PC-9 (cell line): ENCODE measurements at places on chromosomes 4 and X.

- DNase-seq: no peak
Observed at GRCh38 chrX:70172221-70172620, 5.1 kb upstream of the DGAT2L6 start.

GRCh38 chr4:140078366-140078765 lies 75.6 kb downstream of the MAML3 start:
- no peak for DNase-seq

- no peak for DNase-seq
Observed at GRCh38 chrX:131741103-131741581, 197.3 kb downstream of the OR13H1 start.

DNA sequence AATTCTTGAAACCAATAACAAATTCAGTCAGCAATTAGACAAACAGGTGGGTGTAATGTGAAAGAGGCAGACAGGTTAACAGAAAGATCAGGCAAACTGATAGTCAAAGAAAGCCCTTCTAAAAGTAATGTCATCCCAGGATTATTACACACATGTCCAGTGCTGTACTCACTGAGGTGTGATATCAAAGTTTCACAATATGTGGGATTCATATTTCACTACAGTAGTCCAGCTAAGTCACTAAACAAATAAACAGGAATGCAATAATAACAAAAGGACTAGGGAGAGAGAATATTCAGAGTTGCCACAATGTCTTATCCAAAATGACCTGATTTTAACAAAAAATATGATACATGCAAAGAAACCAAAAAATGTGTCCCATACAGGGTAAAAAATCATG lies 787.5 kb downstream of the FSTL5 start:
- DNase-seq: peak; percentile 40

GRCh38 chrX:41108007-41108406 lies 22.8 kb downstream of the USP9X start:
- no peak for DNase-seq

DNA sequence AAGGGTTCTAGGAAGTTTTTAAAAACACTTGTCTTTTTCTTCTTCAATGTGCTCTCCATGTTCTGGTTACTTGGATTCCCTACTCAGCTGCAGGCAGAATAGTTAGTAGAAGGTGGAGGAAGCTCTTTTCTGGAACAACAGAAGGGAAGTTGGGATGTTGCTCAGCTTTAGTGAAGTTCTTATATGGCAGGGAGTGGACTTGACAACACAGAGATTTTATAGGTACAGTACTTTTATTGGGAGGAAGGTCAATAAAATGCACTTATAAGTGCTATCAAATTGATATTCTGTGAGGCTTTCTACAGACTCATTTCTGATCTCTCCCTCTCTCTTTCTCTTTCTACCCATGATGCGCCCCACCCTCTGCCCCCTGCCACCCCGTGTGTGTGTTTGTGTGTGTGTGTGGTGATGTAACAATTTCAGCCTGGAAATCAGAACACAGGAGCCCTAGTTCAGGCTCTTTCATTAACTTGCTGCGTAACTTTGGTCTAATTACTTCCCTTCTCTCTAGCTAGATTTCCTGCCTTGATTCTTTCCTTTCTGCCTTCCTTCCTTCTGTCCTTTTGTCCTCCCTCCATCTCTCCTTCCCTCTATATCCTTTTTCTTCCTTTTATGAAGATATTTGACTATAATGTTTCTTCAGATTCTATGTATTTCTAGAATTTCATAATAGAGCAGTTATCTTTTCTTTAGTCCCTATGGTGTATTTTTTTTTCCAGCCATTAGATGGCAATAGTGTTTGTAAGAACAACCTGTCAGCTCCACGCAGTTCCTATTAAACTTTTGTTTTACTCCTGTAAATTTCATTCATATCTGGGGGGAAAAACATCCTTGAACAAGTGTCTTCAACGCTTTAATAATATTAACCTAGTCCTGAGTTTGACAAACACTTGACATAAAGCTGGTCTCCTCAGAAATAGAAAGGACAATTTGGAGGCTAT lies 37.1 kb downstream of the HEPH start:
- no peak for DNase-seq

DNA sequence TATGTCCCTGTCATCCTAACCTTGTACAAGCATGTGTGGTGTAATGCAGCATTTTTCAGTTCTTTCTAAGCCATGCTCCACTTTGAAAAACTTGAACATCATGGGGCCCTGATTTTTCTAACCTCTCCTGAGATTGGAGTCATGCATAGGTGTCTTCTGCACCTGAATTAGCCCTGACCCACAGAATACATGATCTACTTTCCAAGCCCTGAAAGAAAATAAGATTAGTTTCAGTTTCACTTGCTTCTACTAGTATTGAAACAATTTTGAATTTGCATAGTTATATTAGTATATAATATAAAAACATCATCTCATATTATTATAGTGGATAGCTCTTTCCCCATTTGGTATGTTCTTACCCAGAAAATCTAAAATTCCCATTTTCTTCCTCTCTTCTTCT lies 178.2 kb downstream of the HS3ST1 start:
- no peak for DNase-seq

DNA sequence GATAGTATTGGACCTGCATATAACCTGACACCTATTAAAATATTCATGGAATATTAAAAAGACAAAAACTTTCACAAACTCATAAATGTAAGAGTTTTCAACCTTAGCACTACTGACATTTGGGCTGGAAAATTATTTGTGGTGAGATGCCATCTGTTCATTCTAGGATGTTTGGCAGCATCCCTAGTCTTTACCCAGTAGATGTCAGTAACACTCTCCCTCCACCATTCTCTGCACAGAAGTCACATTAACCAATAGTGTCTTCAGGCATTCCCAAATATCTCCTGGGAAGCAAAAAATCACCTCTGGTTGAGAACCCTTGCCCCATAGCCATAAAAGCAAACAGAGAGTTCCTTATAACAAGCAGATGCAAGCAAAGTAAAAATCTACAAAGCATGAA lies 41.4 kb upstream of the NDST4 start:
- DNase-seq: no peak

GRCh38 chrX:49058794-49059193 lies at the start of gene CCDC120:
Gene CCDC120 (plus strand): TSS chrX:49058999. CDS start chrX:49062042, 3,043 bp downstream.
- no peak for DNase-seq

GRCh38 chrX:19513383-19513782 lies 1.9 kb downstream of the MAP3K15 start:
- DNase-seq: no peak

- no peak for DNase-seq
Observed at GRCh38 chr4:16995451-16995850, 97.0 kb upstream of the LDB2 start.

GRCh38 chr4:4671774-4672349 lies 130.0 kb upstream of the STX18 start:
- no peak for DNase-seq

- DNase-seq: no peak
Observed at GRCh38 chr4:183443655-183444213, 702 bp upstream of the CDKN2AIP start.

DNA sequence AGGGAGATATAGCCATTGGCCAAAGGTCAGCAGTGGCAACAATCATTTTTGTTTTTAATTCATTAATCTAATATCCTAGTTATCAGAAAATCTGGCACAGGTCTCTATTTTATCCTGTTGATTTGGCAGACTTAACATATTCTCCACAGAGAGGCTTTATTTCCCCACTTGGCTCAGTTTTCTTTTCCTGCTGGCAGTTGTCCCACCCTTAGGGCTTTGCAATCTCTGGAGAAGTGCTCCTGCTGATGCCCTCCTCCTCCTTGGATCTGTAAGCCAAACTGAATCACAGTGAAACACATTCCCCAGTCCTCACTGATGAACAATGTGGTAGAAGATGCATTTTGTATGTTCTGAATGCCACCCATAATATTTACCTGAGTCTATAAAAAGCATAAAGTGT lies 889.7 kb downstream of the PDHA2 start:
- no peak for DNase-seq

GRCh38 chrX:72102760-72103159 lies 29.0 kb downstream of the RTL5 start:
- DNase-seq: no peak

DNA sequence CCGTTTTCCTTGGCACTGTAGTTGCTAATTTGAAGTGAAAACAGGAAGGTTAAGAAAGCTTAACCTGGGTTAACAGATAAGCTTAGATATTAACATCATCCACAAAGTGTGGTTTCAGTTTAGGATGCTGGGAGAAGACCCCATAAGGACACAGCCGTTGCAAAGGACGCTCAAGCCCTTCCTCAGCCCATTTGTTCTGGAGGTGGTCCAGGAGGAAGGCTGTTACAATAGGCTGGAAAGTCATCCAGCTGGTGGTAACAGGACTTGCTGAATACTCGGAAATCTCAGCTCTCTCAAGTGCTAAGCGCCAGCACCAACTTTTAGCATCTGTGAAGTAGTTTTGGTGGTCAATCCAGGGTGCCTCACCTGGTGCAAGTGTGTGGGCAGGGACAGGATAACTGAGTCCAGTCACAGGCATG lies 14.2 kb downstream of the CHST7 start:
- no peak for DNase-seq

DNA sequence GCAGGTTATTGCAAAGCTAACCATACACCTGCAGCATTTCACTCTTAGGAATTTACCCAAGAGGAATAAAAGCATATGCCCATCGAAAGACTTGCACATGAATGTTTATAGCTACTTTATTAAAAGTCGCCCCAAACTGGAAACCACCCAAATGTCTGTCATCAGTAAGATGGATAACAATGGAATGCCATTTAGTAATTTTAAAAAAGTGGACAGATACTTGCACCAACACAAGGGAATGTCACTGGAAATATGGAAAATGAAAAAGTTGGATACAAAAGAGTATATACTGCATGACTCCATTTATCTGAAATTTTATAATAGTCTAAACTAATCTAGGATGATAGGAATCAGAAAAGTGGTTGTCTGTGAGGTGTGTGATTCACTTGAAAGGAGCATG lies 12.9 kb downstream of the GK start:
- no peak for DNase-seq

GRCh38 chr4:154529728-154530519 lies 20.3 kb downstream of the PLRG1 start:
- no peak for DNase-seq

DNA sequence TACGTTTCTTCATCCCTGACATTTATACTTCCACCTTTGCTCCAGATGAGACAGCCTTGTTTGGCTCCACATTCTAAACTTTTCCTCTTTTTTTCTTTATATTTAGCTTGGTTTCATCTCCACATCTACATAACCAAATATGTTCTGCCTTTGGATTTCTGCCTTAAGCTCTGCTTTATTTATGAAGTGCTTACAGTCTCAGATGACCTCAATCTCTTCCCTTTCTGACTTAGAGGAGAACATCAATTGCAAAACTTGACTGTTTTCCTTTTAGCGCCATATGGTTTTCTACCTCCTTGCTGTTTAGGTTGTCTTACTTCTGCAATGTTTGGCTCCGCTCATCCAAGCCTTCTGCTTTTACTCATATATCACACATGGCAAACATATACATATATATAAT lies 7.5 kb downstream of the ASB5 start:
- no peak for DNase-seq

GRCh38 chr4:100811046-100811445 lies 293.2 kb upstream of the EMCN start:
- DNase-seq: no peak

- DNase-seq: no peak
Observed at GRCh38 chrX:134753718-134754008, 95.4 kb upstream of the PLAC1 start.

DNA sequence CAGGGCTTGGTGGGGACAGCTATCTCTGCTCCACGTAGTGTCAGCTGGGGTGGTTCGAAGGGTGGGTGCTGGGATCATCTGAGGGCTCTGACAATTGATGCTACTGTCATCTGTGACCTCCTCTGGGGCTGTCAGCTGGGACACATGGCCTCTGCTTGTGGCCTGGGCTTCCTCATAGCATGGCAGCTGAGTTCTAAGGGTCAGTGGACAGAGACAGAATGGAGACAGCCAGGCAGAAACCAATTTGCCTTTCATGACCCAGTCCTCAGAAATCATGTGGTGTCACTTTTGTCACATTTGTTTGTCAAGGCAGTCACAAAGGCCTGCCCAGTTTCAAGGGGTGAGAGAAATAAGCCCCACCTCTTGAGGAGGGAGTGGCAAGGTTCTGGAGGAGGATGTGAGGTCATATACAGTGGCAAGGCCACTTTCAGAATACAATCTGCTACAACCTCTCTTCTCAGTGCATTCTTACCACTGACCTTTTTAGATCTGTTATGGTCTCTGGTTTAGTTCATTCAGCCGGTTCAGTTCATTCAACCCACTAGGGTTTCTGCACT lies 103.6 kb upstream of the BCOR start:
- no peak for DNase-seq

GRCh38 chr4:168588916-168589531 lies 92.2 kb downstream of the PALLD start:
- DNase-seq: peak; percentile 93

GRCh38 chr4:42281324-42282020 lies 115.8 kb upstream of the SHISA3 start:
- DNase-seq: no peak

GRCh38 chrX:65985922-65986588 lies 53.8 kb downstream of the VSIG4 start:
- DNase-seq: peak; percentile 35

DNA sequence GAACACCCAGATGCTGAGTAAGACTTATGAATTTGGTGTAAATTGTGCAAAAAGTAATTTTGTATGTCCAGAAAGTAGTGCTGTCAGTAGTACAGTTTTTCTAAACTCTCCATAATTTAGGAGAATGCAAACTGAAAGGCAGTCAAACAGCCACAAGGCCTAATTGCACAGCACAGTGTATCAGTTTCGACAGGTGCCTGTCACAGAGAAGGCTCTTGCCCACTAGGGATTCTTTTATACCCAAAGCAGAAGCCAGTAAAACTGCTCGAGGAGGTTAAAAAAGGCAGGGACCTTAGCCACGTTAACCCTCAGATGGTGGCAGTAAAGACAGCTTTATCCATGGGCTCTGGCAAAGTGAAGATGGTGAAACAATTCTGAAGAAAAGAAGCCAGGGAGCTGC lies 69.4 kb upstream of the GATB start:
- DNase-seq: no peak

- DNase-seq: no peak
Observed at GRCh38 chr4:52600275-52600674, 58.8 kb downstream of the USP46 start.

DNA sequence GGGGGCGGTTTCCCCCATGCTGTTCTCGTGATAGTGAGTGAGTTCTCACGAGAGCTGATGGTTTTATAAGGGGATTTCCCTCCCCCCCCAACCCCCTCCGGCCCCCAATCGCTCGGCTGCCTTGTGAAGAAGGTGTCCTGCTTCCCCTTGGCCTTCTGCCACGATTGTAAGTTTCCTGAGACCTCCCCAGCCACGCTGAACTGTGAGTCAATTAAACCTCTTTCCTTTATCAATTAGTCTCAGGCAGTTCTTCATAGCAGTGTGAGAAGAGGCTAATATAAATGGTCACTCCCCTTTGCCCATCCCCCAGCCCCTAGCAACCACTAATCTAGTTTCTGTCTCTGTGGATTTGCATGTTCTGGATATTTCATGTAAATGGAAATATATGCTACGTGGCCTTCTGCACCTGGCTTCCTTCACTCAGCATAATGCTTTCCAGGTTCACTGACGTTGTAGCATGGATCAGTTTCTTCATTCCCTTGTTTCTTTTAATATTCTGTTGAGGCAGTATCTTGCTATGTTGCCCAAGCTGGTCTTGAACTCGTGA lies 16.4 kb downstream of the GPR143 start:
- no peak for DNase-seq
